CD4-positive, alpha-beta T cell treated with Interleukin-12 subunit alpha and Interleukin-12 subunit beta, for 1 hour (primary cell): ENCODE measurements at places on chromosomes 3 and 15.
A peak's percentile ranks its signal among the peaks of the same experiment; 100 is the strongest.

- no peak for DNase-seq
These were observed 363.4 kb upstream of the ARHGEF26 start for GRCh38 chr3:153757839-153758238.

DNA sequence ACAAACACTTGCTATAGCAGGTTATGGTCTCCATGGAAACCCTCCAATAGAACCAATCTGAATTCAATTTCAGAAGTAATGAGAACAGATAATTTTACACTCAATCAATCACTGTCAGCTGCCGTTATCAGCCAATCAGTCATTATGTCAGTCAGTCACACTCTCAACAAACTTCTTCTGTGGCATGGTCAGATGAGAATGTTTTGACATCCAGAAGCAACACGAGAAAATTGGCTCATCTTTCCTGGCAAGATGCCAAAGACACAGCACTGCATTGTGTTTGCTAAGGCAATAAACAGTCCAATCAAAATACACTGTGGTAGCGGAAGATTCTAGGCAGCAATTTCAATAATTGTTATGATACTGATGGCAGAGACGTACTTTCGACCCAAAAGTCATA lies 190.7 kb downstream of the RORA start:
- DNase-seq, result no peak

DNA sequence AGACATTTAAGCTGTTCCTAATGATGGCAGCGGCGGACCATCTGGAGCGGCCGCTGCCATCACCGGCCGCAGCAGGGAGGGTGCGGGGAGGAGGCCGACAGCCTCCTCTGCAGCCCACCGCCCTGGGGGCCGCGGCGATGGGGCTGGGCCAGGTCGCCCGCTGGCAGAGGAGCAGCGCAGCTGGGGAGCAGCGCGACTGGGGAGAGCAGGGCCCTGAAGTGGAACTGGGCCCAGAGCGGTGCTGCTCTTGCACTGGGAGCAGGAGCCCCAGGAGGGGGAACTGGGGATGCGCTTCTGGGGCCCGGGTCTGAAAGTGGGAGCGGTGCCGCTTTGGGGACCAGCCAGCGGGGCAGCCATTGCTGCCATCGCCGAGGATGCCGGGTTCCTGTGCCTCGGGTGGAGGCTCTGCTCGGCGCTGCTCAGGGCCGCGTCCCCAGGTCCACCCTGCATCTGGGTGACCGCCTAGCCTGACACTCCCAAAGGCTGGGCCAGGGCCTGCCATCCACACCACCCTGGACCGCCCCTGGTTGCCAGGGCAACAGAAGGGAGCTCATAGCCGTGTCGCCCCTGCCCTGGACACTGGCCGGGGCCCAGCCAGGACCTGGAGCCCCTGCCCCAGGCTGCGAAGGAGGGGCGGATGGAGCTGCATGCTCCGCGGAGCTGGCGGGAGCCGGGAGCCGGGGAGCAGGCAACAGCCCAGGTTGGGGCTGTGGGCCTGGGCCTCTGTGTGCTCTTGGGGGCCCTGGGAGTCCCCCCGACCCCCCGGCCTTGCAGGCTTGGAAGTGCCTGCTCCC lies 15.5 kb upstream of the PLA2G4E start:
- no peak for DNase-seq

GRCh38 chr15:90989040-90989768 lies 5.1 kb downstream of the PRC1 start:
- peak; percentile 11 for DNase-seq

DNA sequence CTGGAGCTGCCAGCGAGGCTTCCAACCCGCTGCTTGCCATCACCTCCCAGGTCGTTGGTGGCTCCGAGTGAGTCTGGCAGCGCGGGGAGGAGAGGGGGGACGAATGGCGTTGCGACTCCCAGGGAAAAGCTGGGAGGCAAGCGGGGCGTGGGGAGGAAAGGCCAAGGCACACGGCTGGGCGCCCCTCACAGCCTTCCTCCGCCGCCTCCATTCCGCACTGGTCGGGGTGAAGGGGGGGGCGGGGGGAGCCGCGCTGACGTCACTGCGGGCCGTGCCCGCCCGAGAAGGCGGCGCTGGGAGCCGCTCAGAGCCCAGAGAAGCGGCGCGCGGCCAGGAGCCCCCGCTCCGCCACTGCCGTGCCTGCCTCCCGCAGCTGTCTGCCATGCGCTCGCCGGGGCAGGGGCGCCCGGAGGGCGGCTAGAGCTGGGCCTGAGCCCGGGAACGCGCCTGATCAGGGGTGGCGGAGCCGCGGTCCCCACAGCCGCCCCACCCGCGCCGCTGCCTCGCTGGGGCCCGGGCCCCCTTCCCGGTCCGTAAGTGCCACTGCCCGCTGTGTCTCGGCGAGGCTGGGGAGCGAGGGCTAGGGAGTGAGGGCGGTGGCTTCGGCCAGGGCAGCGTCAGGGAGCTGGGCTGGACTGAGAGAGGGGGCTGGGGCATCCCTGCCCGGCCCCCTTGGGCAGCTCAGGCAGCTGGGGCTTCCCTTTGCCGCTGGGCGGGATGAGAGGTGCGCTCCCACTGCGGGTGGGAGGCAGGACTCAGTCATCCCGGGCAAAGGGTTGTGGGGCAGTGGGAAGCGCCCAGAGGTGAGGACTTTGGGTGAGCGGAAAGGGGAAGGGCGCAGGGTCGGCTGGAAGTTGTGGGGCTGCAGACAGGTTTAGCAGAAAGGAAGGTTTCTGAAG lies 27.8 kb upstream of the POLG start:
- no peak for DNase-seq
